ENCODE measurements at places on chromosomes 1 and 21.

DNA sequence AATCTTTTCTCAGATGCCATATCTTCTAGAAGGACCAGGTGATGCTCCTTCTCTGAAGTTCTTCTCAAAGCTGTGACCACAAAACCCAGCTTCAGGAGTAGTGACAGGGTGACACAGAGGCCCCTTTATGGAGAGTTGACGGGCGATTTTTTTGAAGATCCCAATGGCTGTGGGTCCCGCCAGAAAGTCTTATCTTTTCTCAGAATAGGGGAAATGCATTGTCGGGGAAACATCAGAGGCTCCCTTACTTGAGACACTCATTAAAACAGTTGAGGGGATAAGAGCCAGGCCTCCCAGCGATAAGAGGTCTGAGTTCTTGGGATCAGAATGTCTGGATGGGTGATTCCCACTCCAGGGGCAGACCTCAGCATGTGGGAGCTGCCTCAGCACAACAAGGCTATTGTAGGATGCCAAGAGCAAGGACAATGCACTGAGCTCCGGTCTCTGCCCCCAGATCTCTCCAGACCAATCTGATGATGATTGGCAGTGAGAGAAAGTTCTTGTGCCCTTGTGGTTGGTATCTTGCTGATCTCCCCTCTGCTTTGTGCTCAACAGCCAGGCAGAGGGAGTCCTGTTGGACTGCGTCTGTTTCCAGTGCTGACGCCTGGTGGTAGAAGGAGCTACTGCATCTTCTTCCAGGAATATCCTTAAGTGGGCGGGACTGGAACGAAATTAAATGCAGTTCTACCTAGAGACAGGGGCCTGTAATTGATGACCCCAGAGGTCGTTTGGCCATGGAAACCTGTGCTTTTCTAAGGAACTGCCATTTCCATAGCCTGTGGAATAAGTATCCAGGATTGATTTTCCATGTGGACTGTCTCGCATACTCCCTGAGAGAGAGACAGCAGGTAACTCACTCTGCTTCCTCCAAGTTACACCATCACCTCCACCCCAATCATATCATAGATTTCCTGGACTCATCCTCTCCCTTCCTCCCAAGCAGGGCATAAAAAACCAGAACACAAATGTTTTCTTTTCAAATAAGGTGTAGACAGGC lies 6.8 kb upstream of the ACKR1 start:
- DNase-seq, result peak; percentile 24

GRCh38 chr1:54117815-54118563 lies 34.8 kb downstream of the CDCP2 start:
- DNase-seq, result no peak

GRCh38 chr1:162676750-162677149 lies 44.5 kb downstream of the DDR2 start:
- DNase-seq, result no peak

DNA sequence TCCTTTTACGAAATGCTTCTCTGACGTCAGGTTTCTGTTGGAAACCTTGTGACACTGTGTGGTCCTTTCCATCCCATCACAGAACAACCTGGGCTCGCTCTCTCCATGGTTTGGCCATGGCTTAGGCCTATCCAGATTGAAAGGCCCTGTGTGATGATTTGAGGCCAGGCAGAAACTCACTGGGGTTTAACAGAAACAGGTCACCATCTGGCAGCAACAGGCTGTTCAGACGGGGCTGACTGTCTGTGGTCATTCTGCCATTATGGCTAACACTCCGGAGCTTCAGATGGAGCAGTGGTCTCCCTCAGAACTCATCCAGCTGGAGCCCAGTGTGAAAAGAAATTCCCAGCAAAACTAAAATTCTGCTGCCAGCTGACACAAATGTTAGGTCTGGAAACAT lies 9.3 kb downstream of the PLEKHM2 start:
- DNase-seq, result no peak

DNA sequence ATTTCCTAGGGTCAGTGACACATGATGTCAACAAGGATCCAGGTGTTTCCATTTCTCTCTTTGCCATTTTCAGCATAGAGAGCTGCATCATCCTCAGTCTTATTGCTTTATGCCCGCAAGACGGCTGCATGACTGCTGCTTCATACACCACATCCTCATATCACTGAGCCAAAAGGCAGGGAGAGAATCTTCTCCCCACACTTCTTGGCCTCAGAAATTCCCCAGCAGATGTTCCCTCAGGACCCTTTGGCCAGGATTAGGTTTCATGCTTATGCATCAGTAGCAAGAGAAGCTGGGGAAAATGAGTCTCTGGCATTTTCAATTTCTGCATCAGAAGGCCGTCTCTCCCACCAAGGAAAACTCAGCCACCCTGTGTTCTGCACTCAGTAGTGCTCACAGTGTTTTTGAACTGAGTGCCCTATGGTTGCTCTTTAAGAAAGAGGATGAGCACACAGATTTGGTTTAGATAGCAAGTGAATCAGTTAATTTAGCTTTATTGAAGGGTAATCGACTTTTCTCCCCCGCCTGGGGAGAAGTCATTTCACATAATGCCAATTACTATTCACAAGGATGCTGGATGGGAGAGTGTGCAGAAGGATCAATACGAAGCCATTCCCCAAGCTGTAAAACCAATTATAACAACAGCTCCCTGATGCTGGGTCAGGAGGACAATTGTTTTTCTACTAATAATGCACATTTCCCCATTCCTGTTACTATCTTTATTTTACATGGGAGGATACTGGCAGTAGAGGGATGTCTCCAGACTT lies 360.2 kb downstream of the HHIPL2 start:
- DNase-seq, result no peak

DNA sequence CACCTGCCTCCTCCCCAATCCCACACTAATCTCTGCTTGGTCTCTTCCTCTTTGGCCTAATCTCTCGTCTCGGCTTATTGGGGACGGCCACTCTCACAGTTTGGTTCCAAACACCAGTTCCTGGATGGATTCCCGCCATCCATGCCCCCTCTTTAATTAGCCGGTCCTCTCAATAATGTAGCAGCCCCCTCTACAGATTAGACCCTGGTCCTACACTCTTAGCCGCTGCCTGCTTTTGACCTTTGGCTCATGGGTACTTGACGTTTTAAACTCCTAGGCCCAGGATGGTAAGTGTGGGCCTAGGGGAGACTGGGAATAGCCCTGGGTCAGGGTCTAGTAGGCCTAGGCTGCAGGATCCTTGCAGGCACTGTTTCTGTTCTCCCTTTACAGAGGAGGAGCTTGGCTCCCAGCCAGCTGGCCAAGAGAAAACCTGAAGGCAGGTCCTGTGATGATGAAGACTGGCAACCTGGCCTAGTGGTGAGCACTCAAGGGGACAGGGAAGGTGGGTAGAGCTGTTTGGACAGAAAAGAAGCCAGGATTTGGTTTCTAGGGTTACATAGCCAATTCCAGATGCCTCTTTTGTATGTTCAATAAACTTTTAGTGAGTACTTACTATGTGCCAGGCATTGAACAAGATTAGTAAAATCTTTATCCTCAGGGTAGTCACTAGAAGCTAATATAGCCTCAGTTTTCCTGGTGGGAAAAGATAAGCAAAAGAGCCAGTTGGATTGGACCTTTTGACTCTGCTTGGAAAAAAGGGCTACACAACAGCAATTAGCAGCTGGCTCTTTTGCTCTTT lies 758 bp downstream of the RAD54L start:
- DNase-seq, result no peak

- DNase-seq, result no peak
Observed at GRCh38 chr1:57142169-57142568, 176.4 kb upstream of the C8B start.

GRCh38 chr21:32364387-32364786 lies 28.4 kb downstream of the URB1 start:
- no peak for DNase-seq

DNA sequence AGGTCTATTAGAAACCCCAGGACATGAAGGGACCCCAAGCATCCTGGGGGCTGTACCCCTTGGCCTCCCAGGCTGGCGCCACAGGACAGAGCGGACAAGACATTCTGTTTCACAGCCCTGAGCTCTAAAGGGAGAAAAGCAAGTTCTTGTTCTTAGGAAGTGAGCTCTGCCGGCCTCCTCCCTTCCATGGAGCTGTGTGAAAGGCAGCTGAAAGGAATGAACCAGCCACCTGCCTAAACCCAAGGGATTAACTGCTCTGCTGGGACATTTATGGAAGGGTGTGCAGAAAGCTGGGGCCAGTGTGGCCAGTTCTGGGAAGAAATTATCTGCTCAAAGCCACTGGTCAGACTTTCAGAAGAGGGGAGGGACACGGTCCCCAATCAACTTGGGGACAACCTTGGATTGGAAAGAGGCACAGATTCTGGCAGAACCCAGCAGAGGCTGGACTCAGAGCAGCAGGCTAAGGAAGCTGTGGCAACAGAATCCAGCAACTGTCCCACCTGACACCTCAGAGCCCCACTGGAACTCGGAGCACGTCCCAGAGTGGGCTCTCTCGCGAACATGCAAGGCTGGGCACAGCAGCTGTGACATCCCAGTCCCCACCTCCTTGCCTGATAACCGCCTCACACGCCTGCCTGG lies 2.1 kb downstream of the KLHL21 start:
- DNase-seq, result no peak

GRCh38 chr1:98702976-98703375 lies 41.5 kb downstream of the SNX7 start:
- no peak for DNase-seq

GRCh38 chr1:59177756-59178155 lies 119.1 kb upstream of the FGGY start:
- DNase-seq, result no peak

DNA sequence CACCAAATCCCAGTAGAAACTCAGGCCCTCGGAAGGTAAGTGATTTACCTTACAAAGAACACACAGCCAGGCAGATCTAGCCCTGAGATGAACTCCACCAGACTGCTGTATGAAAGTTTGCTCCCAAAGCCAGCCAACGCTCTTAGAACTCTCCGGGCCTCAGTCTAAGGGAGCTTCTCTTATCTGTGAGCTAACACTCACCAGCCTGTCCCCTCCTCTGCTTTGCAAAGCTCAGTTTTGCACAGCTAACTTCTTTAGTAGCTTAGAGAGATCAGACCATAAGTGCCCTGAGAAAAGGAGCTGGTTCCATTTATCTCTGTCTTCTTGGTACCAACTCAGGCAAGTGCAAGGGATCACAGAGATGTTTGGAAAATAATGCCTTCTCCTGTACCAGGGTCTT lies 195.8 kb upstream of the JUN start:
- no peak for DNase-seq

GRCh38 chr1:143691971-143692529 lies 279.7 kb downstream of the FAM72C start:
- no peak for DNase-seq

DNA sequence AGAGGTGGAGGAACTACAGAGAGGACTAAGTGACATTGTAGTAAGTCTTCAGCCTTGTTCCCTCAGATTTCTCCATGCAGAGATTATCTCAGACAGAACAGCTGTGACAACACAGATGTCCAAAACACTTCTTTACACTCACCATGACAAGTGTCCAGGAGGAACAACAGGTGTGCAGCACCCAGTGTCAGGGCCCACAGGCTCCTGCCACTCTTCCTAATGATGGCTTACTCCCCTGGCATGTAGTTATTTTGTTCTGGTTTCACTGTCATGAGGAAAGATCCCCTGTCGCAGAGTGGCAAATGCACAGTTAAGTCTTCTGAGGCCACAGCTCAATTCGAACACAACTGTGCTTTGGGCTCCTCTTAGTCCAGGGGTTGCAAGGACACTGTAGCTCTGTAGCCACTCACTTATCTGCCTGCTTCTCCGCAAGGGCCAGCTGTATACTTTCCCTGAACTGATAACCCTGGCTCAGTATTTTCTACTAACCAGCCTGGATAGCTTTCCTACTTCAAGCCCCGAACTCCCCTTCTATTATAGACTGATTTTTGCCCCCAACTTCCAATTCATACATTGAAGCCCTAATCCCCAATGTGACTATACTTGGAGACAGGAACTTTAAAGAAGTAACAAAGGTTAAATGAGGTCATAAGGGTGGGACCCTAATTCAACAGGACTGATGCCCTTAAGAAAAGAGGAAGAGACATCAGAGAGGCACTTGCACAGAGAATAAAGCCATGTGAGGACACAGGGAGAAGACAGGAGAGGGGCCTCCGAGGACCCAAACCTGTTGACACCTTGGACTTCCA lies 11.1 kb downstream of the PDZK1 start:
- no peak for DNase-seq

DNA sequence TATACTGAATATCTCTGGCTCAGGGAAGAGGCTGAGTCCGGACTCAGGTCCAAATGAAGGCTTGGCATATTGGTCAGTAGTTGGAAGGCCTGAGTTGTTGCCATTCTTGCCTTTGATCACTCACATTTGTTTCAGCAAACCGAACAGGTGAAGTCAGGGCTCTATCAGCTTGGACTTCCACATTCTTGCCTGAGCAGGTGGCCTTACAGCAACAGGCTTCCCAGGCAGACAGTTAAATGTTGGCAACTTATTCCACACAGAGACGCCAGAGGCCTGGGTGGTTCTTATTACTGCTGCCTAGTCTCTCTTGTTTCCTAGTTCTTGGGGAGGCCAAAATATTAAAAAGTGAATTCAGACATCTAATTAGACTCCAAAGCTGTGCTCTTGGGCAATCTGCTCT lies 36.6 kb downstream of the XCL2 start:
- no peak for DNase-seq

DNA sequence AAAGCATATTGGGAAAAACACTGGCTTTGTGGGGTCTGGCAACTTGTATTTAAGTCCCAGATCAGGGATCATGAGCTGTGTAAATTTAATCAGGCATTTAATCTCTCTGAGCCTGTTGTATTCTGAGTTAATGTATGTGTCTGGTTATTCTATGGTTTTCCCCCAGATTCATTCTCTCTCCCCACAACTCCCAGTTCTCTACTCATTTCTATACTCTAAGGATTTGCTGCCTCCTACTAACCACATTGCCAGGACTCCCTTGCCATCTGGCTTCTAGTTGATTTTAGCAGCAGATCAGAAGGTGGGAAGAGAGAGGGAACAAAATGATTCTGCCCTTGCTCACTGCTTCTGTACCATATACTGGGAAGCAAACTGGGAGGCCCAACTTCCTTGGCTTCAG lies 31.4 kb upstream of the S1PR1 start:
- DNase-seq, result no peak

DNA sequence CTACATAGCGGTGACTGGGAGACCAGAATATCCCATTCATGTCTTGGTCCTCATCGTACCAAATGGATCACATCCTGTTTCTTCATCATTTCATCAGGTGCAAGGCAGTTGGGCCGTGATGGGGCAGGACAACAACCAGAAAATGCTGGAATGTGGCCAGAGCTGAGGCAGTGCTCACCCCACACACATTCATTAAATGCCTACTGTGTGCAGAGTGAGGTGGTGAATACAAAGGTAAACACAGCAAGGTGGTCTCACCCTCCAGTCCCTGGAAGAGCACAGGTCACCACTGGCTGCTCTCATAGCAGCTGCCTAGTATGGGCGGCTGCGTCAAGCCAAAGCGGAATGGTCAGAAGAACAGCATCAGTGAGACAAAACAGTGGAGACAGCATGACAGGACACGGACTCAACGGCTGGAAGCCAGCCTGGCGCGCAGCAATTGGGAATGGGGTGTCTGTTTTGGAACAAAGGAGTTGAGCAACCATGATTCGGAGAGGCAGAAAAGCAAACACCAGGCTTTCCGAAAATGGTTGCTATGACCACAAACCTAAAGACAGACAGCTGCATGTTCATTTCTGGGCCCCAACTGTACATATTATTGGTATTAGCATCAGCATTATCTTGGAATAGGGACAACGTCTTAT lies 5.6 kb upstream of the ADAMTSL4 start:
- no peak for DNase-seq

All from gastrocnemius medialis (tissue), 4 donors.